ENCODE measurements at places on chromosomes 11 and 22. TPM values are rescaled to one million over a fixed set of nuclear protein-coding genes. Genes with fewer than 3 reads are reported as not detected.

TBX1 gene
- total RNA-seq = 0.56 TPM

GRCh38 chr22:24989541-24989951 lies 37.0 kb downstream of the KIAA1671 start:
- no peak overlapping the region for H3K27ac ChIP-seq
- H3K4me3 ChIP-seq = no peak overlapping the region
- DNase-seq = no peak
- no peaks in the 10 kb centered on the region for H3K27me3 ChIP-seq

ILK gene
- total RNA-seq = 183 TPM

- no peak for DNase-seq
- H3K4me1 ChIP-seq = peaks cover 35% of the 10 kb centered on the region
- H3K27me3 ChIP-seq = peaks cover 4% of the 10 kb centered on the region
- H3K27ac ChIP-seq = no peak overlapping the region
- no peak overlapping the region for H3K4me3 ChIP-seq
- H3K36me3 ChIP-seq = peaks cover 33% of the 10 kb centered on the region
Observed at GRCh38 chr11:72688929-72689328, 14.7 kb upstream of the PDE2A start.

- no peak overlapping the region for H3K27ac ChIP-seq
- H3K4me3 ChIP-seq = no peak overlapping the region
- no peak for DNase-seq
- no peaks in the 10 kb centered on the region for H3K36me3 ChIP-seq
Observed at GRCh38 chr11:127568891-127569290, 568.3 kb upstream of the KIRREL3 start.

DNA sequence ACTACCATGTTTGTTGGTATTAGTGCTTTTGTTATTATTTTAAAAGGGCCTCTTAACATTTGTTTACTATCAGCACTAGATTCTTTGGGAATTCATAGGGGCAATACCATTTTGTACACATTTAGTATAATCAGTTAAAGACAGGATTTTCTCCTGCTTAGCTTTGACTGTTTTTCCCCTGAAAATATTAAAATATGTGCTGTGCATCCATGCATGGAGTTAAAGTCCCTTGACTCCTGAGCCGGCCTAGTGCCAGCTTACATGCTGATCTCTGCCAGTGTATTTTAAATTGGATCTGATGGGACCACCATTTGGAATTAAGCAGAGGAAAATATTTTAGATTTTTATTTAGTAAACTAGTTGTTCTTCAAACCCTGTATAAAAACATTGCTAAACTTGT lies 161.4 kb downstream of the METTL15 start:
- no peak for DNase-seq
- no peak overlapping the region for H3K27ac ChIP-seq
- H3K36me3 ChIP-seq = peaks cover 10% of the 10 kb centered on the region
- H3K4me1 ChIP-seq = no peaks in the 10 kb centered on the region
- no peaks in the 10 kb centered on the region for H3K27me3 ChIP-seq

Data from endothelial cell (in vitro differentiated cells).